ENCODE measurements at places on chromosomes 13 and 19. TPM values are rescaled to one million over a fixed set of nuclear protein-coding genes. Genes with fewer than 3 reads are reported as not detected.

The HSD17B14 gene
- total RNA-seq: 5.2 TPM

The NALCN gene
- 2.4 TPM for total RNA-seq

DNA sequence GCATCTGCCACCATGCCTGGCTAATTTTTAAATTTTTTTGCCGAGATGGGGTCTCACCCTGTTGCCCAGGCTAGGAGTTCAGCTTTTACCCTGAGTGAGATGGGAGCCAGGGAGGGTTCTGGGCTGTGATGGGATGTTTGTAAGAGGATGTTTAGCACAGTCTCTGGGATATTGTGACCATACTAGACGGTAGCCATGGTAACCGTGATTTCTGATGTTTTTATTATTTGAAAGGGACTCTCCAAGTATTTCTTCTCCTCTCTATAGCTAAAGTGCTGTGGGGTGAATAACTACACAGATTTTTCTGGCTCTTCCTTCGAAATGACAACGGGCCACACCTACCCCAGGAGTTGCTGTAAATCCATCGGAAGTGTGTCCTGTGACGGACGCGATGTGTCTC is 10.4 kb downstream of the TSPAN16 start:
- no peaks in the 10 kb centered on the region for H3K27me3 ChIP-seq
- H3K27ac ChIP-seq: no peak overlapping the region
- H3K4me1 ChIP-seq: no peaks in the 10 kb centered on the region
- no peak overlapping the region for H3K4me3 ChIP-seq
- no peak for DNase-seq

GRCh38 chr13:99161512-99161911 is 39.1 kb upstream of the UBAC2 start:
- no peaks in the 10 kb centered on the region for H3K4me1 ChIP-seq
- no peaks in the 10 kb centered on the region for H3K36me3 ChIP-seq
- no peak for DNase-seq
- H3K27me3 ChIP-seq: no peaks in the 10 kb centered on the region

DNA sequence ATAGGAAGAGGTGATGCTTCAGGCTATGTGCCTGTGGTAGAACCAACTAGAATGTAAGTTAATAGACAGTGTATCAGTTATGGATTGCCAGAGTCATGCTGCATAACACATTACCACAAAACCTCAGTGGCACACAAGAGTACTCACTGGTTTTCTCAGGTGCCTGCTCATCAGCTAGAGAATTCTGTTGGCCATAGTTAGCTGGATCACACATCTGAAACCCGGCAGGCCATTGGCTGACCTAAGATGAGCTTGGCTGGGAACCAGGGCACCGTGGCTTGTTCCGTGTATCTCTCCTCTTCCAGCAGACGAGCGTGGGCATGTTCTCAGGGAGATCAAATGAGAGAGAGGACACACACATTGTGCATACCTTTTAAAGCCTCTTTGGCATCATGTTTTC is 76.7 kb downstream of the TEX26 start:
- no peak overlapping the region for H3K27ac ChIP-seq
- no peak for DNase-seq
- no peaks in the 10 kb centered on the region for H3K27me3 ChIP-seq
- no peak overlapping the region for H3K4me3 ChIP-seq

GRCh38 chr13:62846302-62846701 is 1430.7 kb upstream of the PCDH20 start:
- H3K36me3 ChIP-seq: no peaks in the 10 kb centered on the region
- H3K27me3 ChIP-seq: no peaks in the 10 kb centered on the region
- DNase-seq: no peak
- no peaks in the 10 kb centered on the region for H3K4me1 ChIP-seq

- no peak overlapping the region for H3K27ac ChIP-seq
- H3K4me3 ChIP-seq: no peak overlapping the region
- no peaks in the 10 kb centered on the region for H3K27me3 ChIP-seq
- H3K4me1 ChIP-seq: no peaks in the 10 kb centered on the region
- DNase-seq: no peak
Measured at GRCh38 chr19:12478234-12478941, 6.2 kb downstream of the ZNF709 start.
